CD4-positive, CD25-positive, alpha-beta regulatory T cell (primary cell): ENCODE measurements at places on chromosomes 6 and 20. TPM values are rescaled to one million over a fixed set of nuclear protein-coding genes. Genes with fewer than 3 reads are reported as not detected.

The SLC17A2 gene
- polyA plus RNA-seq, result not detected

The ATP6V1G2 gene
- polyA plus RNA-seq, result 1.1 TPM

The DEFB132 gene
- polyA plus RNA-seq, result not detected

The TOX2 gene
- polyA plus RNA-seq, result 3.4 TPM

The ZCCHC3 gene
- 5.9 TPM for polyA plus RNA-seq

The SIRPD gene
- 0.10 TPM for polyA plus RNA-seq

The MLIP gene
- polyA plus RNA-seq, result not detected

The MCHR2 gene
- not detected for polyA plus RNA-seq

The C6orf120 gene
- polyA plus RNA-seq, result 9.7 TPM

The ADGRF4 gene
- polyA plus RNA-seq, result not detected

The GLP1R gene
- polyA plus RNA-seq, result not detected

The STX11 gene
- polyA plus RNA-seq, result 21.2 TPM
